ENCODE measurements at places on chromosomes 16 and 17.

- no peak for DNase-seq
Observed at GRCh38 chr16:8852534-8852933, 16.3 kb downstream of the CARHSP1 start.

DNA sequence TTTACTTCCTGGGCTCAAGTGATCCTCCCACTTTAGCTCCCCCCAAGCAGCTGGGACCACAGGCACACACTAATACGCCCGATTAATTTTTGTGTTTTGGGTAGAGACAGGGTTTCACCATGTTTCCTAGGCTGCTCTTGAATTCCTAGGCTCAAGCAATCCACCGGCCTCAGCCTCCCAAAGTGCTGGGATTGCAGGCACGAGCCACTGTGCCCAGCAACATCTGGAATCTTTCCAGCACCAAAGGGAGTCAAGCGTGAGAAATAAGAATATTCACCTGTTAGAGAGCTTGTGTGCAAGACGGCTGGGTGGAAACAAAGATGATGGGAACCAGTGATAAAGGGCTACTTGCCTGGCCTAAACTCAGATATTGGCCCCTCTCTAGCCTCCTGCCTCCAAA lies 14.2 kb upstream of the ALOX12B start:
- no peak for DNase-seq

GRCh38 chr17:21200590-21201297 lies 13.2 kb downstream of the TMEM11 start:
- DNase-seq: no peak

DNA sequence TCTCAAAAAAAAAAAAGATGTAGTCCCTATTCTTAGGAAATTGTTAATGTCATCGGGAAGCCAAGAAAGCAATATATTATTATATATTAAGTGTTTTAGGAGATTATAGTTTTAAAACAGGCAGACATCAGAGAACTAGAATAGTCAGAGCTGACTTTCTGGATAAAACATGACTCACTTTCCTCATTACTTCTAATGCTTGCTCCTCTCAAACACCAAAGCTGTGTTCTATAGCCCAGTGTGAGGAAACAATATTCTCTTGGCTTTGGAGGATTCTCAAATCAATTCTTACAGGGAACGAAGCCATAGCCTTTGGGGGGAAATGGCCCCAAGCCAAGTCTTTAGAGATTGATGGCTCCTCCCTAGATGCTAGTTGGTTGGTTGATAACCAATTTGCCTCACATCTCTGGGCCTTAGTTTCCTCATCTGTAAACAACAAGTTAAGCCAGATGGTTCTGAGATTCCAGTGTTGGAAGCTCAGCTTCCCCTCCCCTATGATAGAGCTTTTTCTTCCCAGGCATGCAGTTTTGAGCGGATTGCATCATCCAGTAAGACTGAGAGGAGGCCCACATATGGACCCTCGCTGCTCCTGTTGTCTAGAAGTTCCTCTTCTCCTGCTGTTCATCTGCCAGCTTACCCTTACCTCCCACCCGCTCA lies 12.4 kb downstream of the NMT1 start:
- peak; percentile 8 for DNase-seq

DNA sequence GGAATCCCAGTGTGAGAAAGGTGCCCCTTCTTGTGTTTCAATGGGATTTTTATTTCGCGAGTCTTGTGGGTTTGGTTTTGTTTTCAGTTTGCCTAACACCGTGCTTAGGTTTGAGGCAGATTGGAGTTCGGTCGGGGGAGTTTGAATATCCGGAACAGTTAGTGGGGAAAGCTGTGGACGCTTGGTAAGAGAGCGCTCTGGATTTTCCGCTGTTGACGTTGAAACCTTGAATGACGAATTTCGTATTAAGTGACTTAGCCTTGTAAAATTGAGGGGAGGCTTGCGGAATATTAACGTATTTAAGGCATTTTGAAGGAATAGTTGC lies 567 bp downstream of the UBB start:
- no peak for DNase-seq

DNA sequence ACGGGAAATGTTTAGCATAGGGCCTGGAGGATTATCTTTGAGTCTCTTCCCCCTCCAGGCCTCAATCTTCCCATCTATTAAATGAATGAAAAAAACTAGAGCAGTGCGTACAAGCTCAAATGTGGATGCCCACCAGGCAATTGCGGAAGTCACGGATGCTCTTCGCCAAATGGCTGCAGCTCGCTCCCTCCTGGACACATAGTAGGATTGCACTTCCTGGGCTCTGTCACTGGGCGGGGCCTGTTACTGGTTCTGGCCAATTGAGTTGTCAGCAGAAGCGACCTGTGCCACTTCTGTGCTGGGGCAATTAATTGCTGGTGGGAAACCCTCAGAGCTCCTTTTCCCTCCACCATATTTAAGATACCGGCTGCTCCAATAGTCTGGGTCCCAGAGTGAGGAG lies 168.2 kb upstream of the IRX6 start:
- no peak for DNase-seq

DNA sequence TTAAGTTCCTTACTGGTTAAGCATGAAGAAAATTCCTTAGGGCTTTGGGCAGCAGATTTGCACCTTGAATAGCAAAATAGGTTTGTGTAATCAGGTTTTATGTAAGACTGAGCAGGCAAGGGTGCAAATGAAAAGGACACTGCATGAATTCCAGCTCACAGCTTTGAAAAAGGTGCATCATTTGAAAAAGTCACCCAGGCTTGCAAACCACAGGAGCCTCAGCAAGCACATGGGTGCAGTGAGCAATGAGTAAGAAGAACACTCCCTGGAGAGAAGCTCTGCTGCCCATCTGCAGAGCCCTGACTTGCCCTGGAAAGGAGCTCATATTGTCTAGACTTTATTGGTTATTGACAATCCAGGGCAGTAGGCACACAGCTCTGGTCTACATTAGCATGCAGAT lies 165.6 kb upstream of the KCNJ16 start:
- DNase-seq: no peak
